ENCODE measurements at places on chromosomes 12 and 14.

GRCh38 chr14:76827696-76828296 lies 1.6 kb downstream of the LRRC74A start:
- no peak for DNase-seq

- DNase-seq, result no peak
Measured at GRCh38 chr14:23942587-23942986, 11.0 kb upstream of the DHRS4 start.

- no peak for DNase-seq
Measured at GRCh38 chr14:96614481-96614881, 112.3 kb downstream of the PAPOLA start.

DNA sequence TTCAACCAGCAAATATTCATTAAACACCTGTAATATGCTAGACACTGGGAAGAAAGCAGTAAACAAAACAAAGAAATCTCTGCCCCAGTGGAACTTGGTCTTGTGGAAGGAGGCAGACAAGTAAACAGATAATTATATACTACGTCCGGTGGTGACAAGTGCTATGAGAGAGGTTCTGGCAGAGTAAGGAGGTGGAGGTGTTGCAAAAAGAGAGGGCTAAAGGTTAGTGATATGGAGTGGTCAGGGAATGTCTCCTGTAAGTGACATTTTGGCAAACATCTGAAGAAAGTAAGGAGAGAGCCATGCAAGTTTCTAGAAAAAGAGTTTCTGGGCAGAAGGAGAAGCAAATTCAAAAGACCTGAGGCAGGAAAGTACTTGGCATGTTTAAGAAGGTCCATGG lies 73.4 kb downstream of the RIC8B start:
- no peak for DNase-seq

- DNase-seq, result no peak
Measured at GRCh38 chr14:57962325-57963035, 96.6 kb upstream of the SLC35F4 start.

DNA sequence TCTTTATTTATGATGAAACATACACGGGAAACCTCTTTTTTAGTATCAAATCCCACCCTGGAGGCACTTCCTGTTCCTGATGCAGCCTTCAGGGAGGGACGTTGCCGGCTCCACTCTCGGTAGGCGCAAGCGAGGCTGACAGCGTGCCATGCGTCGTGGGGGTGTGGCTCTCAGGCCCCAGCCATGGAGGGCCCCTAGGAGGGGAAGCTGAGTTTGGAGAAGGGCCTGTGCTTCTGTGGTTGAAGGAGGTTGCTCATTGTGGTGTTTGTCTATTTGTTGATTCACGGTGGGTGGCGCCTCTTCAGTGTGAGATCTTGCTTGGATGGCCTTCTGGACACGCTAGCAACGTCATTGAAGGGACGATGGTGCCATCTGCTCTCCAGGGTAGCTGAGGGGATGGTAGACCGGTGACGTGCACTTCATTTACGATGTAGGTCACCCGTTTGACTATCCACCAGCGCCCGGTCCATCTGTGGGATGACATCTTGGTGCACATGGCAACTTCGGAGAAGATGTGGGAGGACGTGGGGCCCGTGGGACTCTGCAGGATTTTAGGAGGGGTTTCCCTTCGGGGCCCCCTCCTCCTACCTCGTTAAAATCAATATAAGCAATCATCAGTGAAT lies 126.3 kb upstream of the RTL1 start:
- DNase-seq, result peak; percentile 64

DNA sequence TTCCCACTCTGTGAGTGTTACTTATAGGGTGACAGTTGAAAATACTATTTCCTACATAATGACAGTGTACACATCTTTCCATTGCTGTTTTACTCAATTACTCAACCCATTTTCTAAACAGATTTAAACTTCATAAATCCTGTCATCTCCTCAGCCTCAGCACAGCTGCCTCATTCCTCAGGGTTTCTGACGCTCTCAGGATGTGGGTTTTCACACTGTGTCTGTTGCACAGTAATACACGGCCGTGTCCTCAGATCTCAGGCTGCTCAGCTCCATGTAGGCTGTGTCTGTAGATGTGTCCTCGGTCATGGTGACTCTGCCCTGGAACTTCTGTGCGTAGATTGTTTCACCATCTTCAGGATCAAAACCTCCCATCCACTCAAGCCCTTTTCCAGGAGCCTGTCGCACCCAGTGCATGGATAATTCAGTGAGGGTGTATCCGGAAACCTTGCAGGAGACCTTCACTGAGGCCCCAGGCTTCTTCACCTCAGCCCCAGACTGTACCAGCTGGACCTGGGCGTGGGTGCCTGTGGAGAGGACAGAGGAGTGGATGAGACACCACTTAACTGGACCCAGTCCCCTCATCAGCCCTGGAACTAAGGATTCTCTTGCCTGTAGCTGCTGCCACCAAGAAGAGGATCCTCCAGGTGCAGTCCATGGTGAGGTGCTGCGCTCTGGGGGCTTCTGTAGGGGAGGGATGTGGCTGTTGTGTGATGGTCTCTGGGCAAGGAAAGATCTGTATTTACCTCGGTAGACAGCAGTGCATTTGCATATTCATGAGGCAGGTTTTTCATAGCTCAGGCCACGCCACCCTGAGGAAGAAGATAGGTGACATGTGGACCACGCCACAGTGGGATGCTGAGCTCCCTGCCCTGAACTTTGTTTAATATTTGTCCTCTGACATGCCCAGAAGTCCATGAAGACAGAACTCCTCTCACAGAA lies 750.2 kb downstream of the TMEM121 start:
- no peak for DNase-seq

- DNase-seq, result no peak
Measured at GRCh38 chr14:57403521-57403864, 13.1 kb downstream of the NAA30 start.

DNA sequence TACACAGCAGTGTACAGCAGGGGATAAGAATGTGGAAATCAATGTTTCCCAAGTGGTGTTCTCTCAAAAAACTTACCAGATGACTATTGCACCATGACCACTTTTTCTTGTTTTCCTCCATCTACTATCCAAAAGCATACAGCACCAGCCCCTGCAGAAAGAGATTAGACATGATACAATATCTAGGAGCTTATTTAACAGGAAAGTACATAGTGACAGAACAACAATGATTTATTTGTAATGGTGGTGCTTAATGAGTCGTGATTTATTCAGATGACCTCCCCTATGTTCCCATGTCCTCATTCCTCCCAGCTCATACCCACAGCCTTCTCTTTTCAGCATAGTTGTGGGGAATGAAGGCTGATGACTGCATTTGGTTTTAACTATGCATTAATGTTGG lies 413.6 kb downstream of the BTG1 start:
- DNase-seq, result no peak

DNA sequence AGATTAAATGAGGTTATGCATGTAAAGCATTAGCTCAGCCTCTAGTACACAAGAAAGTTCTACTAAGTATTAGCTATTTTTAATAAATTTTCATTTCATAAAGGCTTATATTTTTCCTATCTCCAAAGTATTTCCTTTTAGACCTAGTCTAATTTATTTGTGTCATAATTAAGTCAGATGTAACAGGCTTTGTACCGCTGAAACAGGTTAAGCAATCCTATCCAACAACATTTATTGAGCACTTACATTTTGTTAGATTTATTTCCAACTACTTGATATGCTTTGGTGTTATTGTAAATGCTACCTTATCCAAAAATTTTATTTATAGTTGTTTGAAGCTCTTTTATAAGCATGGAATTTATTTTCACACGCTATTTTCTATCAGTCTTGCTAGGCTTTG lies 1.8 kb upstream of the PARP2 start:
- DNase-seq, result no peak

- DNase-seq, result no peak
Measured at GRCh38 chr12:131222329-131223139, 268.8 kb downstream of the ADGRD1 start.

- no peak for DNase-seq
Measured at GRCh38 chr14:105336477-105337287, 22.1 kb downstream of the PACS2 start.

- no peak for DNase-seq
Measured at GRCh38 chr12:2215709-2216560, 163.1 kb downstream of the CACNA1C start.
